Activated CD8-positive, alpha-beta memory T cell treated with anti-CD3 and anti-CD28 coated beads for 4 hours (primary cell): ENCODE measurements at places on chromosomes 12 and 14.

- no peak for DNase-seq
Measured at GRCh38 chr12:84135586-84136279, 776.9 kb downstream of the SLC6A15 start.

DNA sequence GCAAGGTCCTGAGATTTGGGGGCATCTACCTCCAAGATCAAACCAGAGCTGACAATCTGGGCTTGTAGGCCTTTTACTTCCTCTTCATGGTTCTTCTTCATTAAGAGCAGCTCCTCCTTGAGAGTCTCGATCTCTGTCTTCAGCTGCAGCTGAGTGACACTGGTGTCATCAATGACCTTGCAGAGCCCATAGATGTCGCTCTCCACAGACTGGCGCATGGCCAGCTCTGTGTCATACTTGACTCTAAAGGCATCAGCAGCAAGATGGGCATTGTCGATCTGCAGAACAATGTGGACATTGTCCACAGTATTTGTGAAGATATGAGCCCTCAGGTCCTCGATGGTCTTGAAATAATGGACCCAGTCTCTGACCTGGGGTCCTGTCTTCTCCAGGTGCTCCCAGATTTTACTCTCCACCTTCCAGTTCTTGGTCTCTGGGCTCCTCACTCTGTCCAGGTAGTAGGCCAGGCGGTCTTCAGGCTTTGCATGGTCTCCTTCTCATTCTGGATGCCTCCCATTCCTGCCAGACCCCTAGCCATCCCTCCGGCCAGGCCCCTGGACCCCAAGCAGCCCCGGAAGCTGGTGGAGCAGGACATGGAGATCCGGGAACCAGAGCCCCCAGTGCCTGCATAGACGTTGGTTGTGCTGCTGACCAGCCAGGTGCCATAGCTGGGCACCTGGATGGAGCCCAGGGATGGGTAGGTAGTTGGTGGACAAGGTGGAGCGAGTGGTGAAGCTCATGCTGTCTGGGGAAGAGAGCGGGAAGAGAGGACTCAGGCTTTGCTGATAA lies 141.0 kb downstream of the MSRB3 start:
- DNase-seq = no peak

GRCh38 chr12:78149459-78149858 lies 318.8 kb downstream of the NAV3 start:
- DNase-seq = no peak

GRCh38 chr14:54599966-54600716 lies 33.2 kb downstream of the SAMD4A start:
- no peak for DNase-seq

- DNase-seq = no peak
Measured at GRCh38 chr14:103483600-103483999, 39.0 kb downstream of the CKB start.

- no peak for DNase-seq
Measured at GRCh38 chr14:55109836-55110235, 19.2 kb upstream of the LGALS3 start.

- DNase-seq = no peak
Measured at GRCh38 chr12:113097716-113098440, 37.7 kb downstream of the RASAL1 start.

DNA sequence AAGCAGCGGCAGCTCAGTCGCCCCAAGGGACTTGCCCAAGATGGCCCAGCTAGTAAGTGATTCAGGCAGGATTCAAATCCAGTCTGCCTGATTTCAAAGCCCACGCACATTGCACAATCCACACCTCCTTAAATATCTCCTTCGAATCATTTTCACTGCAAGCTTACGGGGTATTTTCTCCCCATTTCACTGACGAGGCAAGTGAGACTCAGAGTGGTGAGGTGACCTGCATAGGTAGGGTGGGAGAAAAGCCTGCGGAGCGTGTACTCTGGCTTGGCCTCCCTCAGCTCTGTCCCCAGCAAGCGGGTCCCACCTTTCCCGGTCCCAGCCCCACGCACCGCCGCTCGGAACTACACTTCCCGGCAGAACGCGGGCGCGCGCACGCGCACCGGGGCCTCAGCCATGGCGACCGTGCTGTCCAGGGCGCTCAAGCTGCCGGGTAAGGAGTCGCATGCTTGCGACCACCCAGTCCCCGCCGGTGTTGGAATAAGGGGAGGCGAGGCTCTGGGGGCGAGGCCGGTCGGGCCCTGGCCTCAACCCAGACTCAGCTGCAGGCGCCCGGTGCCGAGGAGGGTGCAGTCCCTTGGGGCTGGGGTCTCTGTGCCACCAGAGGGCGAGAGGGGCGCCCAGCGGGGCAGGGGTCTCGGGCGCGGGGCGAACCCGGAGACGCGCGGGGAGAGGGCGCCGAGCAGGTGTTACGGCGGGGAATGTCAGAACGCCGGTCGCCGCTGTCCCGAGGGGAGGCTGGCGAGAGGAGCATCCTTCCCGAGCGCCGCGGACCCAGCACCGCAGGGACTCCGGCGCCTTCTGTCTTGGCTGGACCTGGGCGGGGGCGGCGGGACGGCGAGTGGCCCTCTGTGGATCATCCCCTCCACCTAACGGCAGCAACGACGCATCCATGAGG lies at the start of gene FAM234B:
Gene FAM234B (plus strand): TSS at position 380 of the 904 bp plus-strand sequence. CDS start 23 bp downstream, at position 403.
- peak; percentile 50 for DNase-seq

- no peak for DNase-seq
Measured at GRCh38 chr12:2794191-2794735, 507 bp upstream of the FKBP4 start.

DNA sequence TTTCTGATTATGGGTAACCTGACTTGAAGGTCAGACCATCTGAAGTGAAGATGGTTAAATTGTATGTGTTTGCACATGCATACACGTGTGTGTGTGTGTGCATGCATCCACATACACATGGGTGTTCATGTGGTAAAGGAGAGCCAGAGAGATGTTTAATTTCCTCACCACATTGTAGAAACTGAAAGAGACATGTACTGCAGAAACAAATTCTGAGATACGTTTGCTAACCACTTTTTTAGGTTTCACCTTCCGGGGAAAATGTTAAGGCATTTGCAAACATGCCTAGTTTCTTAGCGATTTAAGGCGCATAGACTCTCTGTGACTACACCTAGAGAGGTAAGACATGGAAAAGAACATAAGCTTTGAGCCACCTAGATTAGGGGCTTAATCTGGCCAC lies 362.9 kb downstream of the RAD51B start:
- no peak for DNase-seq

DNA sequence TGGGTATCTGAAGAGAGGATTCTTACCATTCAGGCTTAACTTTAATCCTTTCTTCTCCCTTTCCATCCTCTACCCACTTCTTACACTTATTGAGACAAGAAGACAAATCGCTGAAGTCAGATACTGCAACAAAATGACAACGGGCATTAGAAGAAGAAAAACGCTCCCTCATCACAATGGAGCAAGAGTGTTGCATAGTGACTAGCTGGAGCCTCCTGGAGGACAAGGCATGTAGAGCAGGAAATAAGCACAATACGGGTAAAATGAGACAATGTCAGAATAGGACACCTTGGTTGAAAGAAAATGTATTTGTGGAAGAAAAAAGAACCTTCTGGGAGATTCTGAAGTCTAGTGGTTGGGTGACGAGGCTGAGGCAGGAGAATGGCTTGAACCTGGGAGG lies 501.0 kb downstream of the RERGL start:
- DNase-seq = no peak

- no peak for DNase-seq
Measured at GRCh38 chr14:22653012-22653621, 9.0 kb upstream of the OR6J1 start.

GRCh38 chr14:90538716-90539495 lies 142.1 kb downstream of the CALM1 start:
- DNase-seq = no peak

GRCh38 chr12:3274664-3275063 lies 197.5 kb downstream of the TSPAN9 start:
- no peak for DNase-seq

DNA sequence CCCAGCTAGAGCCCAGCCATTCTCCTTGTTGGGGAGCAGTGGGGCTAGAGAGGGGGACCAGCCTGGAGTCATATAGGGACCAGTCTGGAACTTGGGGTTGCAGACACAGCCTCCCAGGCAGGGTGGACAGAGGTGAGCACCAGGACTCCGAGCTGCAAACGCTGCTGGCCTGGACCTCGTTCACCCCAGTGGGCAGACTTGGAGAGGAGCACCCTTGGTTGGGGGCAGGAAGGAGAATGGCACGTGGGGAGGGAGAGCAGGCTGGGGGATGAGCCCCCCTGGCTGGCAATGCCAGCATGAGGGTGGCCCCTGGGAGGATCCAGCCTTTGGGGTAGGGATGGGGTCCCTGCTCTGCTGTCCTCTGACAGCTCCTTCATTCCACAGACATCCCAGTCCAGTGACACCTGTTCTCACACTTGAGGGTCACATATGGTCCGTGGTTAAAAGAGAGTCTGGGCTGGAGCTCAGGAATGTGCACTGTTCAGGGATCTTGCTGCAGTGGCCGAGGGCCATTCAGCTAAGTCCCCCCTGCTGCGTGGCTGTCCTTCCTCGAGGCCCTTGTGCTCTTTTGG lies 2.8 kb downstream of the LBHD2 start:
- no peak for DNase-seq

GRCh38 chr12:99372257-99372920 lies 275.2 kb upstream of the GARIN6 start:
- no peak for DNase-seq

GRCh38 chr12:31742891-31743290 lies 14.1 kb upstream of the AMN1 start:
- DNase-seq = no peak

GRCh38 chr12:114592946-114593345 lies 91.0 kb downstream of the TBX3 start:
- DNase-seq = no peak

DNA sequence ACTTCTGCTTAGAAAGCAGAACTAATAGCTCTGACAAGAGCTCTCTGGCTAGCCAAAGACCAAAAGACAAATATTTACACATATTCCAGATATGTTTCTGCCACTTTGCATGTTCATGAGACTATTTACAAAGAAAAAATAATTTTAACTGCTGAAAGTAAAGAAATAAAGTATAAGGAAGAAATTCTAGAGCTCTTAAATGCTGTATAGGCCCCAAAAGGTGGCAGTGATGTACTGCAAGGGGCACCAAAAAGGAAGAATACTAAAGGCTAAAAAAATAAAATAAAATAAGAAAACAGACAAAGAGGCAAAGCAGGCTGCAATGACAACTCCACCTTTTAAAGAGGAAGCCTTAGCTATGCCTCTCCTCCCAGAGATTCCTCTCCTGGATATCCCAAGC lies 23.0 kb downstream of the KLRK1 start:
- DNase-seq = no peak

GRCh38 chr12:80272387-80272915 lies 171.6 kb upstream of the PTPRQ start:
- DNase-seq = no peak

DNA sequence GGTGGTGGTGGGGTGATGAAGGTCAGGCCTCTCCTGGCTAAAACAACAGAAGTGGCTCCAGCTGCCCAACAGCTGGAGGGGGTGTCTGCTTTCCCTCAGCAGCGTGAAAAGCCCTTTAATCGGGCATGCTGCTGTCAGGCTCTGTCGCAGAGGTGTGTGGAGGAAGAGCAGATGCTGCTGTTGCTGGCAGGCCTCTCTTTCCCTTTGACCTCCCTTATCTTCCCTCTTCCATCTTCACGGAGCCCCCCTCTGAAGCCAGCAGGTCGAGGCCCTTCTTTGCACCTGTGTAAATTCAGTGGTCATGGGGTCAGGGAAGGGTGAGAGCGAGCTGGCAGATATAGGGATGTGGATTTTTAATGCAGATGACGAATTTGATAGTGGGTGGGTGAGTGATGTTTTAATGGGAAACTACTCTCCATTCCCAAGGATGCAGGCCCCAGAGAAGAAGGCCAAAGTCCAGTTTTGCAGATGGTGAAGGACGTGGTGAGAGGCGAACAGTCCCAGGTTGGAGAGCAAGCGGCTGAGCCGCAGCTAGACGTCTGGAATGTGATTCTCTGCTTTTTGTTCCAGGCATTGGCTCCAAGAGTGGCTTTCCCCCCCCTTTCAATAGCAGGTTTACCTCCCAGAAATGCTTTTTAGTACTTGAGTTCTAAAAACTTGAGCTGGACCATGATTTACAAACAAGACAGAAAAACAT lies 64.0 kb downstream of the SMOC1 start:
- DNase-seq = no peak

GRCh38 chr12:88202500-88202899 lies 60.4 kb downstream of the TMTC3 start:
- DNase-seq = no peak

- DNase-seq = no peak
Measured at GRCh38 chr12:124369055-124369826, 74.3 kb downstream of the RFLNA start.

DNA sequence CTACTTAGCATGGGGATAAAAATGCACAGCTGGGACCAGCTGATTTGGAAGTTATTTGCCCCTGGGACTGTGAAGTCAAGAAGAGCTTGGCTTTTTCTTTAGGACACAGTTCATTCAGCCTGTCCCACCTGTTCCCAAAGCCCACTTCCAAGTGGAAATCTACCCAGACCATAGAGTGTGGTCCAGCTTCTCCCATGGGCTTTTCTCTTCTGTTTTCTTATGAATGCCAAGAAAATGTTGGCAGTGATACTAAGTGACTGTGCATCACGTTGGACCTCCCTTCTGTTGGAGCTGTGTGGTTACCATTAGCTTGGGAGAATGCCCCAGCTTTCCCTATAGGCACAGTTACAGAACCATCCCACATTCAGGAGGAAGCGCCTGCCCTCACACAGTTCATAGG lies 89.4 kb downstream of the NT5DC3 start:
- no peak for DNase-seq

DNA sequence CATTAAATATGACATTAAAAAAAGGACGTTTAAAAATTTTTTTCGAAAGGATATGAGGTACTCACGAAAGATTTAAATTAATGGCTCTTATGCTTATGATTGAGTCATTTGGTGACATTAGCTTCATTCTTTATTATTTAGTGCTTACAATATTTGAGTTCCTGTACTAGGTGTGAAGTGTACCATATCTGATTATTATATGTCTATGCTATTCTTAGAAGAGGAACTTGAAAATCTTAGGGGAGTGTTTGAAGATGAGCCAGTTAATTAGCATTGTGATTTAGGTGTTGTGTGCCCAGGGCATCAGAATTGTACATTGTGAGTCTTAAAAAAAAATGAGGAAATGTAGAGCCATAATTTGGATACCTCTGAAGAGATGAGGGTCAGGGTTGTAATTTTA lies 118.6 kb downstream of the FUT8 start:
- no peak for DNase-seq

DNA sequence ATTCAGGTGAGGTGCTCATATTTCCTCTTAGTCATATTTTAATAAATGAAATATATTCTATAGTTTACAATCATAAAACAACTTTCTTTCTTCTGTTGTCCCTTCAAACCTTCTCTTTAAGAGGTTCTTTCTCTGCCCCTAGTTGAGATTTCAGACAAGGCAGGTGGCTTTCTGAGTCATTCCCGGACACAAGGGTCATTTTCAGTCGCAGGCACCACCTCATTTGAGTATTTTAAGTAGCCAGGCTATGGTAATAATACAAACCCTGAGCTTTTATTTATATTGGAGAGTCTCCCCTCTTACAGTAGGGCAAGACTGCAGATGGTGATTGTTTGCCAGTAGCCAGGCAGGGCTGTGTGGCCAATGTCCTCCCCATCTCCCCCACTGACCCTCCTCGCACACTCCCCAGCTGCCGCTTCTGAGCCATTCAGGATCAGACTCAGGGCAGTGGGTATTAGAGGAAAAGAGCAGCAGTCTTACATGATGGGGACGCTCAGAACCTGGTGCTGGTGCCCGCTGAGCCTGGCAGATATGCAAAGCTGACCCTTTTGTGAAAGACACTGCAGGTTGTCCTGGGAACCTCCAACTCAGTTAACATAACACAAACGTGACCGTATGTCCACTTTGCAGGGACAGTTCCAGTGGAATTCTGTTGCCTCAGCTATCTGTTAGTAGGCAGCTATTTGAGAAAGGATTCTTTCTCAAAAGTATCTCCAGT lies 101.1 kb upstream of the BCL2L14 start:
- DNase-seq = no peak

GRCh38 chr14:101859538-101859902 lies 98.0 kb downstream of the PPP2R5C start:
- no peak for DNase-seq
